ENCODE measurements at places on chromosomes 13 and 19.

DNA sequence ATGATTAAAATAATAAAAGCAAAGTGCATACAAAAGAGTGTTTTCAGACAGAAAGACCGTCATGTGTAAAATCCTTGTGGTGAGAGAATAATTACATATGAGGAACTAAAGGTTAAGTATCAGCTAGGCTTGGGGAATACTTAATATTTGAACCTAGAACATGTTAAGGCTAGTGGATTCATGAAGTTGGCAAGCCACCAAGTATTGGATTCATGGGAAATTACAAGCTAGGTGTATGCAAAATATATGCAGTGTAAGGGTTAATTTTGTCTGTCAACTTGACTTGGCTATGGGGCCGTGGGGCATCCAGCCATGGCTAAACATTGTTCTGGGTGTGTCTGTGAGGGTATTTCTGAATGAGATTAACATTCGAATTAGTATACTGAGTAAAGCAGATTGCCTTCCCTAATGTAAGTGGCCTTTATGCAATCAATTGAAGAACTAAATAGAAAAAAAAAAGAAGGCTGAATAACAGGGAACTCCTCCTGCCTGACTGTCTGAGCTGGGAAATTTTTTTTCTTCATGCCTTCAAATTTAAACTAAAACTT, 533.5 kb upstream of the KLF12 start:
- DNase-seq: no peak

DNA sequence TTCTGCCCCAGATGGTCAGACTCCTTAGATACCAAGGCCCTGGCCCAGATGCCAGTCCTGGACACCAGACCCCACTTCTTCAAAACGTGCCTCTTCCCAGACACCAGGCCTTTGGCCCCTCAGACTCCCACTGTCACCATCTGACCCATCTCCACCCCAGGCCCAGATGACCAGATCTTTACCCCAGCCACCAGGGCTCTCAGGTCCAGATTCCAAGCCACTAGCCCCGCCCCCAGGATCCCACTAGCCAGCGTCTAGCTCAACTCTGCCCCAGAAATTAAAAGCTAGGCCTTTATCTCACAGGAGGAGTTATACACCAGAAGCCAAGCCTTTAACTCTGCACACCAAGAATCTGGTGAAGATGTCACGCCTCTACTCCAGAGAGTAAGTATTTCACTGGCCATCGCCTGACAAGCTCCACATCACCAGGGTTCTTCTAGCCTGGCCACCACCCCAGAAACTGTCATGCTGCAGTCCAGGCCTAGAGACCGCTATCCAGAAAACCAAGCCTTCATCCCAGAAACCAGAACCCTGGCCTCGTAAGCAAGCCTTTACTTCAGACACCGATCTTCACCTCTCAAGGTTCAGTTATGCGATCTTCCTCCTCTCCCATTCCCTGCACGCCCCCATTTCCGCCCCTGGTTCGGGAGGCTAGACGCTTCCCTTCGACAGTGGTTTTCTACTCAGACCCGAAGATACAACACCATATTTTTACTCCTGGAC, 595 bp downstream of the XAB2 start:
- DNase-seq: no peak

DNA sequence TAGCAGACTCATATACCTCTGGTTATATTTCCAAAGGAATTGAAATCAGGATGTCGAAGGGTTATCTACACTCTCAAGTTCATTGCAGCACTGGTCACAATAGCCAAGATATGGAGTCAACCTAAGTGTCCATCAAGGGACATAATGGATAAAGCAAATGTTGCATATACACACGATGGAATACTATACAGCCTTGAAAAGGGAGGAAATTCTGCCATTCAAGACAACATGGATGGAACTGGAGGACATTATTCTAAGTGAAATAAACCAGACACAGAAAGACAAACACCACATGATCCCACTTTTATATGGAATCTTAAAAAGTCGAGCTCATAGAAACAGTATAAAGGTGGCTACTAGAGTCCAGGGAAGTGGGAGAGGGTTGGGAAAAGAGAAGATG, 13.6 kb upstream of the ERCC1 start:
- DNase-seq: no peak

- DNase-seq: peak; percentile 94
Observed at GRCh38 chr19:55341171-55341588, 1.5 kb downstream of the KMT5C start.

- DNase-seq: no peak
Observed at GRCh38 chr19:8017808-8018207, 12.4 kb upstream of the ELAVL1 start.

GRCh38 chr13:110506859-110507566, 54.5 kb downstream of the RAB20 start:
- no peak for DNase-seq

DNA sequence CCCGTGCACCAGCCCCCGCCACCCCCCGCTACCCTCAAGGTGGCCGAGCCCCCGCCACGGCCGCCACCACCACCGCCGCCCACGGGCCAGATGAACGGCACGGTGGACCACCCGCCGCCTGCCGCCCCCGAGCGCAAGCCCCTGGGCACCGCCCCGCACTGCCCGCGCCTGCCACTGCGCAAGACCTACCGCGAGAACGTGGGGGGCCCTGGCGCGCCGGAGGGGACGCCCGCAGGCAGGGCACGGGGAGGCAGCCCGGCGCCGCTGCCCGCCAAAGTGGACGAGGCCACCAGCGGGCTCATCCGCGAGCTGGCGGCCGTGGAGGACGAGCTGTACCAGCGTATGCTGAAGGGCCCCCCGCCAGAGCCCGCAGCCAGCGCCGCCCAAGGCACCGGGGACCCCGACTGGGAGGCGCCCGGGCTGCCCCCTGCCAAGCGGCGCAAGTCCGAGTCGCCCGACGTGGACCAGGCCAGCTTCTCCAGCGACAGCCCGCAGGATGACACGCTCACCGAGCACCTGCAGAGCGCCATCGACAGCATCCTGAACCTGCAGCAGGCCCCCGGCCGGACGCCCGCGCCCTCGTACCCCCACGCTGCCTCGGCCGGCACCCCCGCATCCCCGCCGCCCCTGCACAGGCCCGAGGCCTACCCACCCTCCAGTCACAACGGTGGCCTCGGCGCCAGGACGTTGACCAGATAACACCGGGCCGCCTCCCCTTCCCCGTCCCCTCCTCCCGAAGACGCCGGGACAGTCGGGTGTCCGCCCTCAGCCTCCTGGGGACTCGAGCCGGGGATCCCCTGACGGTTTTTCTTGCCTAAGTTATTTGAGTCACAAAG, 11.3 kb upstream of the EHD2 start:
- DNase-seq: no peak

DNA sequence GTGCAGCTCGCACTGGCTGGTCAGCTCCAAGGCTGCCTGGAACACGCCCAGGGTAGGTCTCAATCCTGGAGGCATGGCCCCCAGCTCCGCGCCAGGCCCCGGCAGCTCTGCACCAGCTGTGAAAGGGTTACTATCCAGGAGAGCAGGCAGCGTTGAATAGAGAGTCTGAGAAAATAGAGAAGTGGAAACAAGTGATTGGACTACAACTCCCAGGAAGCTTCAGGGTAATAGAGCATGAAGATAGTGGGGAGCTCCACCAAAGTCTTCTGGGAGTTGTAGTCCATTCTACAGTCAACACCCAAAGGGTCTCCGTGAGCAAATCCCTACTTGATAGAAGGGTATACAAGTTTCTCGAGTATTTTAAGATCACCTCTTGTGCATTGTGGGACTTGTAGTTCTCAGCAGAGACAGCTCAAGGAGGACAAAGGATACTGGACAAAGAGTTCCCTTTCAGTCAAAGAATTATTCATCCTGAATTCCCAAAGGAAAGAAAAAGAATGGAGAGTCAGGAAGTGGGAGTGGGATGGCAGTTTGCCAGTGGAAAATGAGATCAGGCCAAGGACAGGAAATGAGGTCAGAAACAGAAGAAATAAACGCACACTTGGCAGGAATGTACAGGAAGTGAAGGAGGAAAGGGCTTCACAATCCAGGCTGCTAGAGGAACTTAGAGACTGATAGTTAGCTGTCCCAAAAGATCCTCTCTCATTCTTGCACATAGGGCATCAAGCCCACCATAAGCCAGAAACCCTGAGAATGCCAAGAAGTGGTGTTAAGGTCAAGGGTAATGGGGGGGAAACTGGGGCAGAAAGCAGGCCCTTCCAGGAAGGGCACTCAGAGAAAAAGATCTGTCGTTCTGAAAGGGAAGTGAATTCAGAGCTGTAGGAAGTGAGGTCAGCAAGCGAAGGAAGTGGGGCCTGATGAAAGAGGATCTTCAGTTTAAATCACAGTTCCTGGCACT, 5.5 kb upstream of the MAMSTR start:
- DNase-seq: no peak

- DNase-seq: peak; percentile 31
Observed at GRCh38 chr19:14433554-14434501, 722 bp downstream of the PKN1 start.

DNA sequence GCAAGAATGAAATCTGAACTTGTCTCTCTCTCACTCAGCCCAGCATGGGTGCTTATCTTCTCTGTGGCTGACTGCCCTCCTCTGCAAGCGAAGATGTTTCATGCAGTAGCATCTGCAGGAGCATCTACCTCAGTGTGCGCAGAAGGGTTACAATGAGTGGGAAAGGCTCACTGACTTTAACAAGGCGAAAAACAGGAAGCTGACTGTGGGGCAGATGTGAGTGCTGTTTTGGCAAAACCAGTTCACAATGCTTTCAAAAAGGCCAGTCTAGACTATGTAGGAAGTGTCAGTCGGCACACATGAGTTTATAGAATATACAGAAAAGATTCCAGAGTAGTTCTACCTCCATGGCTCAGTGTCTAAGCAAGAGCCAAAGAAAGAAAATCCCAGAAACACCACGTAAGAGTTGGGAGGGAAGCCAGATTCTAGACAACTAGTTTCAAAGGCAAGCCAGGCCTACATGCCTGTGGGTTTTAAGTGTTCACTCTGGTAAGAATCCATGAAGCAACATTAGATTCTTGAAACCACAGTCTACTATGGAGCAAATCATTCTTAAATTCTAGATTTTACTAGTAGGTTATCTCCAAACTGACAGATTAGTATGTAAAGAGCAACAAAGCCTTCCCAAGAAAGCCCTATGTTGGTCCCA, 124.5 kb downstream of the ABCC4 start:
- no peak for DNase-seq

- no peak for DNase-seq
Observed at GRCh38 chr13:36352350-36352749, 6.2 kb upstream of the SPART start.

DNA sequence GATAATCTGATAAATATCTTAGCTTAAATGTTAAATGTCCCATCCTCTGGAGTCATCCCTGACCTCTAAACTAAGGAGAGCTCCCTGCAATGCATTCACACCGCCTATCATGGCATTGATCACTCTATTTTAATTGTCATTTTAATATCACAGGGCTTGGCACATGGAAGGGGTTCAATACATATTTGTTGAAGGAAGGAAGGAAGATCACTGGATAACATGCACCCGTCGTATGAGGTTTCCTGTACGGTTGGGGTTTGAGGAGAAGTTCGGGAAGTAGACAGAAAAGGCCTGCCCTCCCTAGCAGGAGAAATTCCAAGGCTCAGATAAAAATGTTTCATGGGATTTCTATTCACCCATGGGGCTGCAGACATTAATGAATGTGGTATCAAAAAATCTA, 102.0 kb downstream of the MBNL2 start:
- no peak for DNase-seq

DNA sequence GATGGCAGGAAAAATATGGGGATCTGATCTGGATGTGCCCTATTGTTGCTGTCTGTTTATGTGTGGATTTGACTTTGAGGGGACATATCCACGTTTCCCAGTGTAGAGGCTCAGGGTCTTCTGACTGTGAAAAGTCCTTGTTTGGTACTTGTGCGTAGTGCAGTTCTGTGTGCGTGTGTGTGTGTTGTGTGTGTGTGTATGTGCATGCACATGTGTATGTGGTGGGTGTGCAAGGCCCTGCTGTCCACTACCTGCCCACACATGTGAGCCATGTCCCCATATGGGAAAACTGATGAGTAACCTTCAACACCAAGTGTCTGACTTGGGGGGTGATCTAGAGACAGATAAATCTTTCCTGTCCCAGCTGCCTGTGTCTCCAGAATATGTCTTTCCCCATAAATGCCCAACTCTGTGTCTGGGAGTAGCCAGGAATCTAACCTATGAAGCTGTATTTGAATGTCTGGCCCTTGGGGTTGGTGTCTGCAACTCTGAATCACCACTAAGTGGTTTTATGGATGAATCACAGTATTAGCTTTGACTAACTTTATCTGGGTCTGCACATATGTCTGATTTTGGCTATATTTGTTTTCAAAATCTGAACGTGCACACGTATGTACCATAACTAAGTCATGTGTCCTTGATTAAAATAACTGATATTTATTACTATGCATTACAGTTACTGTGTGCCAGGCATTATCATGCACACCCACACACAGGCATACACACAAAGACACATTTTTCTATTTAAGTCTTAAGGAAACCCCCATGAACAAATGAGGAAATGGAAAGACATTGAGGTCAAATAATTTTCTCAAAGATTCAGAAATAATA, 17.4 kb downstream of the KLK2 start:
- DNase-seq: no peak

DNA sequence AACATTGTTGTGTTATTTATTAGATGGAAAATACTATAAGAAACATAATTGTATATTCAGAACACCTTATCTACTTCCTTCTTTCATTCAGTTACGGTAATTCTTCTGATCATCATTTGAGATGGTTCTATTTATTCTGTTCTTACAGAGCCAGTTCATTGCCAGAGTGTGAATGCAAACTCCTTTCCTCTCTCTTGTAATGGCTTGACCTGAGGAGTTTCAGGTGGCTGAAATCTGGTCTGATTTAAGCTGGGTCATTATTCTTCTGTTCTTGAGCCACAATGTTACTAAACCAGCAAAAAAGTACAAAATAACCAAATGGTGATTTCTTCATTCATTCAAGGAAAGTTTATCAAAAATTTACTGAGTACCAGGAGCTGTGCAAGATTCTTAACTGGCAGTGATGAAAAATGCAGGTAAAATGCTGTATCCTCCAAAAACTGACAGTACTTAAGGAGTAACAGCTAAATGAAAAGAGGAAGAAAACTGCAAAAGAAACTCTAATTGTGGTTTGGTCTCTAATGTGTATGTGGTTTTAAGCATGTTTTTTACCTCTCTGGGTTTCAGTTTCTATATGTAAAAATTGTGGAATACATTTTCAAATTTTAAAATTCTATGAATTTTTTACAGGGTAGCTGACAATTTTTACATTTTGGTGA, 182.4 kb upstream of the UFM1 start:
- DNase-seq: no peak
